Caki2 (cell line): ENCODE measurements at places on chromosomes 4 and X.
A peak's percentile ranks its signal among the peaks of the same experiment; 100 is the strongest.

DNA sequence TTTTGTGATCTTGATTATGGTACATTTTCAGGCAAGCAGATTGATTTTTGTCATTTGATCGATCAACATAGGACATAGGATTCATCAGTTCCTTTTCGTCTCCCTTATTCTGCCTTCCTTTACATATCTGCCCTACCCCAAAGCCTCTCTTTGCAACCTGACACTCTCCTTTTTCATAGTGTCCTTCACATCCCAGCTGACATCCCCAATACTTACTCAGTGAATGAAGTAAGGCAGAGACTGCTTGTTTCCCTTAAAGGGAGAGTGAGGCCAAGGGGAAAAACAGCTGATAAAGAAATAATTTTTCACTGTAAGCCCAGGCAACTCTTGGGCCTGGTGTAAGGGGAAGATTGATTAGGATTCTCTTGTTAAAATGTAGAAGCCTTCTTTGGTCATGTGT lies 69.8 kb downstream of the GBA3 start:
- DNase-seq, result no peak

DNA sequence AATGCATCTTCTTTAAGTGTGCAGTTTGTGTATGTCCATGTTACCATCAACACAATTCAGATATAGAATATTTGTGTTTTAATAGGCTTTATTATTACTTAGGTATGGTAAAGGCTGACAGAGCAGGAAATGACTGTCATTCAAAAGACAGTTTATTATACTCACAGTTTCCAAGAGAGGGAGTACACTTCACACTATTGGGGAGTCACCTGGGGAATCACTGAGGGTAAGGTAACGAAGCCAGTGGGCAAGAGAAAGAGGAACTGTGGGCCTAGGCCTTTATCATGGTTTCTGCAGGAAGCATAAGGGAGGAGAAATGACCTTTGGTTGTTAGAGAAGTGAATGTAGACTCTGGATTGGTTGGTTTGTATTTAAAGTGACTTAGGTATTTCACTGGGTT lies 235.1 kb upstream of the HCCS start:
- DNase-seq, result no peak

DNA sequence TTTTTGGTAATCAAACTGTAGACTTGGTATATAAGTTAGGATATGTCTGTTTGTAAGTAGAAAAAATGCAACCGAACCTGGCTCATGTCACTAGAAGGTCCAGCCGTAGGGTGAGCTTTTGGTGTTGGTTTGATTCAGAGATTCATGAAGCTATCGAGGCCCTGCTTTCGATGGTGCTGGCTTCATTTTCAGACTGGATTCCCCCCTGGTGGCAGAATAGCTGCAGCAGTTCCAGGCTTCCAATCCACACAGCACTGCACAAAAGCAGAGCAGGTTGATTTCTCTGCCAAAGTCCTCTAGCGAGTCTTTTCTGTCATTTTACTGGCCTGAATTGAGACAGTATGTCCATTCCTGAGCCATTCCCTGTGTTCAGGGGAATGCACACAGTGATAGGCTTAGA lies 33.1 kb downstream of the PDK3 start:
- peak; percentile 31 for DNase-seq

DNA sequence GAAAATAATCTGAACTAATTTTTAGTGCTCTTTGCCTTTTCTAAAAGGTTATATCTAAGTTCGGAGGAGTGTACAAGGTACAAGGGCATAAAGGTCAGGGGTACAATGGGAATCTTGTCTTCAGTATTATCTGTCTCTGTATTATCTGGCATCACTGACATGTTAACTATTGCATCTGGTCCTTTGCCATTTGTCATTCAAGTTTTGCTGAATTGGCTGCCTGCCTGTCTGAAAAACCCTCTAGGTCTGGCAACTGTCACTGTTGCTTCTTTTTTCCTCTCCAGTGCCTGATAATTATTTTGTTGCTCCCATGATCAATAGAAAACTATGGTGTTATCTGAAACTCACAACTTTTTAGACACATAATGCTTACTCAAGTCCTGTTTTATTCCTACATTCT lies 112.5 kb upstream of the STK26 start:
- no peak for DNase-seq

DNA sequence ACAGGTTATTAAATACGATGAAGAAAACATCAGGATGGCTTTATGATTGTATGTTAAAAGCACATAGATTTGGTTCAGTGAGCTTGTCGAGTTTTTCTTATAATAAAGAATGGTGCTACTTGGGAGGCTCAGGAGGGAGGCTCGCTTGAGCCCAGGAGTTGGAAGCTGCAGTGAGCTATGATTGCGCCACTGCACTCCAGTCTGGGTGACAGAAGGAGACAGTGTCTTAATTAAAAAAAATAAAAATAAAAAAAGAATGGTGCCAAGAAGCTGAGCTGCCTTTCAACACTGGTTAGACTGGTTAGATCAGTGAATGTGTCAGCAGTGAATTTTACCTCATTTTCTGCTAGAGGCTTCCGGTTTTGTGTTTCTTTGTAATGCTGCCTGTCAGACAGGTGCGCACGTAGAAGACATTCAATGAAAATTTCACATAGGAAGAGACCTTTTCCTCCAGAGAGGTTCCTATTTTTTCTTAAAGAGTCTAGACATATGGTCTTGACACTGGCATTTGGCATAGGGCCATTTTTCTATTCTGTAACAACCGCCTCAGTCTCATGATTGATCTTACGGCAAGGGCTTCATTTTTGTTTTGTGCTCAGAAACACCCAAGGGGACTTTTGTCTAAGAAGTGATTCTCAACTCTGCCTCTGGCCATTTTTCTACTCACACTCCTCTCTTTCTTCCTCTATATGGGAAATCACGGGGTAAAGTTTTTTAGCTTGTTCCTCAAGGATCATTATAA lies 15.0 kb upstream of the ARSF start:
- no peak for DNase-seq

- no peak for DNase-seq
Measured at GRCh38 chr4:88458104-88458740, 1.3 kb downstream of the HERC5 start.
